ENCODE measurements at places on chromosomes 4 and X.
A peak's percentile ranks its signal among the peaks of the same experiment; 100 is the strongest.

GRCh38 chrX:6449946-6450345 lies 85.0 kb downstream of the VCX3A start:
- DNase-seq, result no peak

- DNase-seq, result no peak
Observed at GRCh38 chr4:186700746-186701145, 22.9 kb downstream of the FAT1 start.

DNA sequence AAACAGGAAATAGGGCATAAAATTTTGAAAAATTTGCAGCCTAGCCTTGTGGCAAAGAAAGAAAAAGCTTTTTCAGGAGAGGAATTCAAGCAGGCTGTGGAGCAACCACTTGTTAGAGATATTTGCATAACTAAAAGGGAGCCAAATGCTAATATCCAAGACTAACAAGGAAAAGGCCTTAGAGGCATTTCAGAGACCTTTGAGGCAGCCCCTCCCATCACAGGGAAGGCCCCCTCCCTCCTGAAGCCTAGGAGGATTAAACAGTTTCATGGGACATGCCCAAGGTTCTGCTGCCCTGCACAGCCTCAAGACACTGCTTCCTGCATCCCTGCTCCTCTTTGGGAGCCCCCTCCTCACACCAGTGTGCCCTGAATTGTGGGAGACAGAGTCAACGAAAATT lies 275.4 kb upstream of the SFRP2 start:
- no peak for DNase-seq

DNA sequence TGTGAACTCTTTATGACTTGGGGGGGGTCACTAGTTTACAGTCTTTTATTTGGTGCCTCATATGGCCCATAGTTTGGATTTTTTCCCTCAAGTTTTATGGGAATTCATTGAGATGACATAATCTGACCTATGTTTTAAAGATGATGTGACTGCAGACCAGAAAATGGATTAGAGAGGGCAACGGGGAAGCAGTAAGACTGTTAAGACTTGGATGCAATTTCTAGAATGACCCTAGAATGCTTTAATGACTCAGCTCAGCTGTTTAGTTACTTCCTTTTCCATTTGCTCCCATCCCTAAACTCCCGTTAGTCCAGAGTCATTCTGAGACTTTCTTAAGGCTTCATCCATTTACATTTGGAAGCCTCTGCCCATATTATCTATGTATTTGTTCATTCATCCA lies 59.9 kb upstream of the PDGFRA start:
- no peak for DNase-seq

DNA sequence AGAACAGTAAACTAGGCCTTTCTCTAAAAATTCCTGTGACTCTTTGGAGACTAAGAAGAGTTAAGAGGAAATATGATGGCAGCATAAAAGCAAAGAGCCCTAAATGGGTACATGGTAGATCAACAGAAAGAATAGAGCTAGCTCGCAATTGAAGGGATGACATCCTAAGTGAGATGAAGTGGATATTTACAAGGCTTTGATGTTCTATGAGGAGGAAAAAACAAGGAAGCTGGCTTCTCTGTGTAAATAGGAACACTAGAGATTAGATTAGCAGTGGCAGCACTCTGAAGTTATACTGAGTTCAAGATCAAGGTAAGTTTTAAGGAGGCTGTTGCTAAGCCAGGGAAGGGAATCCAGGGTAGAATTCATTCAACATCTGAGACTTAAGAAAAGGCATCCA lies 73.1 kb upstream of the MBNL3 start:
- no peak for DNase-seq

- DNase-seq, result peak; percentile 59
Observed at GRCh38 chr4:76058888-76059426, 15.6 kb upstream of the ART3 start.

- no peak for DNase-seq
Observed at GRCh38 chr4:54077812-54078211, 13.4 kb upstream of the CHIC2 start.

- DNase-seq, result no peak
Observed at GRCh38 chrX:96424007-96424406, 260.6 kb upstream of the DIAPH2 start.

DNA sequence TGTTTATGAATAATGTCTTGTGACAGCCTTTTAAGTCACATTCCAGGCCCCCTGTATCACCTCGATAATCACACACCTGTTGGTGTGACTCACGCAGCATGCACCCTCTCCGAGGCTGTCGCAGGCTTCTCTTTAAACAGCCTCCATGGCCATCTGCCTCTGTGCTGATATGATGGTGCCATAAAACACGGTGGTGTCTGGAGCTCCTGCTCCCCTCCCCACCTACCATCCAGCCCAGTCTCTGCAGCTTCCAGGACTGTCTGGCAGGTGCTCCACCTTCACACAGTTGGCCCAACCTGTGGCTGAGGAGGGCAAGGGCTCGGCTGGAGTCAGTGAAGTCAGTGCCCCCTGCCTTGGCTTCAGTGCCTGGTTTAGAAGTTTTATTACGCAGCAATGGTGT lies 173.8 kb upstream of the RPL34 start:
- DNase-seq, result no peak

- DNase-seq, result no peak
Observed at GRCh38 chr4:4491396-4491893, 50.4 kb downstream of the STX18 start.

- DNase-seq, result peak; percentile 14
Observed at GRCh38 chr4:1403177-1403583, 3.1 kb downstream of the NKX1-1 start.

DNA sequence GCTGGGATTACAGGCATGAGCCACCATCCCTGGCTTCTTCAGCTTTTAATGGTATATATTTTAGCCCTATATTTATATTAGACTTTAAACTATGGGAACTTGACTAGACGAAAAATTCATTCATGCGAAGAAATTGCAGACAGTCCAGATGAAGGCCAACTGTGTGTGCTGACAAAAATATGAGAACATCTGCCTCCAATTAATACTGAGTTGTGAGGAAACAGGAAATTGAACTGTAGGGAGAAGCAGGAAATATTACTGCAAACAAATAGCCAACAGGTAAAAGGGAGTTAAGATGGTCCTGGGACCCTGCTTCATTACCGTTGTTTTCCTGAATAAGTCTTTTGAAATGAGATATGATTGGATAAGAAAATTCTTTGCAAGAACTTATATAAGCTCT lies 26.3 kb downstream of the MGARP start:
- no peak for DNase-seq

GRCh38 chr4:25857403-25857802 lies 5.4 kb downstream of the SEL1L3 start:
- DNase-seq, result no peak

DNA sequence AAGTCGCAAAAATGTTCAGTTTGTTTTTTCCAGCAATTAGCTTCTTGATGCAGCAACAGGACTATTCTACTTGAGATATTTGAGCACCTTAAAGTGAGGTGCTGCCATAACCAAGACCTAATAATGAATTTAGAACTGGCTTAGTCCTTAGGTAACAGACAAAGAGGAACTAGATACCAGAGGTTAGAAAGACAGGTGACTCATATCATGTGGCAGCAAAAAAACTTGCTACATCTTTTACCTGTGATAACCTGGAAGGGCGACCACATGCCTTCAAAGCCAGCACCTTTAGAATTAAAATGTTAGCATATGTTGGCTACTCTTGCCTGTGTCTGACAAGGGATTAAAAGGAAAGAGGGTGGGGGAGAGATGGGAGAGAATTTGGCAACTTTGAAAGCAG lies 90.4 kb downstream of the ARHGAP6 start:
- no peak for DNase-seq

DNA sequence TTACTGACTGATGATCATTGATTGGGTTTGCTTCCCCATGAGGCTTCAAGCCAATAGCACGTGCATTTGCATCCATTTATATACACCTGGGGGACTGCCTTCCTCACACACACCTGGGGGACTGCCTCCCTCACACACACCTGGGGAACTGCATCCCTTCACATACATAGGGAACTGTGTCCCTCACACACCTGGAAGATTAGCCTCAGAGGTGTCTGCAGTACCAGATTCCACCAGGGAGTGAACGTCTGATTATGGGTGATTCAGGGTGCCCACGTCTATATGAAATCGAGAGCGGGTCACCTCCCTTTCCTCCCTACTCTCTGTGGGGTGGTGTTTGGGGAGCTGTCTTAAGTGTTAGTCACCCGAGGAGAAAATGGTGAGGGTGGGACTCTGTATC lies 16.9 kb downstream of the CD99 start:
- no peak for DNase-seq

Data from activated CD8-positive, alpha-beta memory T cell treated with anti-CD3 and anti-CD28 coated beads, Interleukin-2, amount 10 ng/mL, durations not matched to agents 7 days and 5 days (primary cell).